ENCODE measurements at places on chromosomes 2 and 18. TPM values are rescaled to one million over a fixed set of nuclear protein-coding genes. Genes with fewer than 3 reads are reported as not detected.

MC2R gene
- total RNA-seq = not detected

LYG2 gene
- 0.15 TPM for total RNA-seq

MTIF2 gene
- total RNA-seq = 92.1 TPM

LCT gene
- not detected for total RNA-seq

CPO gene
- total RNA-seq = not detected

PCGF1 gene
- total RNA-seq = 14.2 TPM

GRCh38 chr2:42876326-42876751, 84.0 kb upstream of the HAAO start:
- no peak for DNase-seq

- no peak for DNase-seq
These were observed 1244.7 kb upstream of the ZEB2 start for GRCh38 chr2:145764631-145765030.

GRCh38 chr2:1738646-1739302, 5.5 kb downstream of the PXDN start:
- no peak for DNase-seq

DNA sequence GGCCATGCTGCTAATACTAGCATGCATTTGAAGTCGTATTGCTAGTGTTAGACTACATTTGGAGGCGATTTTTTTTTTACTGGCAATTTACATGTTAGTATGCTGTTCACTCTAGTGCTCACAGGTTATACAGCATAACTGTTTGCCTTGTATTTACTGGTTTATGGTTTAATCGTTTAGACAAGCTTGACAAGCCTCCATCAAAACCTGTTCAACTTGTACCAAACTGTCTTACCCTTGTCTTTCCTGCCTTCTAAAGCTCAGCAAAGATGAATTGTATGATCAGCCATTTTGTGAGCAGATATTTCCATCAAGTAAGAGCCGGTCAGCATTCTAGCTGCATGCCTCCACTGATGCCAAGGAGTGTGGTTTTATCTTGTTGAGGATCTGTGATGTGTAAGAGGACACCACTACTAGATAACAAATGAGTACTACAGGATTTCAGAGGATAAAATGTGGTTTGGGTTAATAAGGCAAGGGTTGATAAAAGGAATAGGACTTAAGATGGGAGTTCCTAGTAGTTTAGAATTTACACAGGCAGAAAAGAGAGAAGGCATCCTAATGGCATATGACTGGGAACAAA, 68.4 kb upstream of the ITM2C start:
- DNase-seq = no peak

DNA sequence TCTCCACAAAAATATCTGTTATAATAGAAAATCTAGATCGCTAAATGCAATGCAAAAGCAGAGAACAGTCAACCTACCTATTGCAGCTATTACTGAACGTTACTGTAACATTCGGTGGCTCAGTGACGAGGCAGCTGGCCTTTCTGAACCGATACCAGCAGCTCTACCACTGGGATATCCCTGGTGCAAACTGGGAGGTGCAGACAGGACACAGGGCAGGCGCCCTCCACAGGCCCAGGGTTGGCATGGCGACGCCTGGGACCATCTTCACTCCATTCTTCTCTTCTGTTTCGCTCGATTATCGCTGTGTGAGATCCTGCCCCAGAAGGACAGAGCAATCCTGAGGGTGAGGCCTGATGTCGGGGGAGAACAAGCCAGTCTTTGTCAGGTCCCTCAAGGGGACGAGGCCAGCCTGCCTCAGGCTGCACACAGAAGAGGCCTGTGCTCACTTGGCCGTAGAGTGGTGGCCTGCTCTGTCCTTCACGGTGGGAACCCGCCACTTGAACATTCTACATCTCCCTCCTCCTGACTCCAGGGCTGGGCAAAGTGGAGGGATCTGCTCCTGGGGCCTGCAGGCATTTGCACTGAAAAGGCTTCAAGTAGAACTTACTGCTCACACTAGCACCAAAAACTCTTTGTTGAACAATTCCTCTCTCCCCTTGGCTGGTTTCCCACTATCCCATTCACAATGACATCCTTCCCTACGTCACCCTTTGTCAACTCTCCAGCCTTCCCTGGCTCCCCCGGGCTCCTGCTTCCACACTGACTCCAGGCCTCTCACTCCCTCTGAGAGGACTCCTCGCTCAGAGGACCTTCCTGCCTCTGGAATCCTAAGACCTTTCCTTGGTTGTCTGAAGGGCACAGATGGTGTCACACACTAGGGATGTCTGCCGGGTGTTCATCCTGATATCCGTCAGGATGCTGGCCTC, 49.7 kb downstream of the CYRIA start:
- DNase-seq = no peak

DNA sequence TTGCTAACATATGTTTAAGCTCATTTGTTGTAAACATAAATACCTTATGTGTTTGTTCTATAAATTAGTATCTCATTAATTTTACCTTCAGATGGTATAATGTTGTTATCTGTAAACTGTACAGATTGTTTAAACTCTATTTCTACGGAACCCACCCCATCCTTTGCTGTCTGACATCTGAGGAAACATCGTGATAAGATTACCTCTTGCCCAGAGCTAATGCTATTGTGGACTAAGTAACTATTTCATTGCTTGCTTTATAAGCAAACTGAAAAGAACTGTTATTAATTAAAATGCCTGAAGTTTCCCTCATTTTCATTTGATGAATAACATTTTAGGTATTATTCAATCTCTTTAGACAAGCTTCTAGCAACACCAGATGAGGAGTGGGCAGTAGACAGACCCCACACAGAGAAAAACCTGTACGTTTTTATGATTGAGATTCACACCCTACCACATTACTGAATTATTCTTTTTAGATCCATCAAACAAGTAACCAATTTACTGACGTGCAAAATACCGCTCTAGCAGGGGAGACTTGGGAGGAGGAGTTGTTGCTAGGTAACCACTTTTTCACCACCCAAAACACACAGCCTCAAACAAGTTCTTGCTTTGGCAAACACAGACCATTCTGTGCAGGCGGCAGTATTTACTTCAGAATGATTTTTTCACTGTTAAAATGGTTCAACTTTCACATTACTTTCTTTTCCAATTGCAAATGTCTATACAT, 1.9 kb upstream of the SYT4 start:
- peak; percentile 31 for DNase-seq

GRCh38 chr2:33476131-33476792, at the start of gene RASGRP3:
TSS of gene RASGRP3 (plus strand) at chr2:33476649. CDS start at chr2:33515137, 38,488 bp downstream.
- peak; percentile 44 for DNase-seq

DNA sequence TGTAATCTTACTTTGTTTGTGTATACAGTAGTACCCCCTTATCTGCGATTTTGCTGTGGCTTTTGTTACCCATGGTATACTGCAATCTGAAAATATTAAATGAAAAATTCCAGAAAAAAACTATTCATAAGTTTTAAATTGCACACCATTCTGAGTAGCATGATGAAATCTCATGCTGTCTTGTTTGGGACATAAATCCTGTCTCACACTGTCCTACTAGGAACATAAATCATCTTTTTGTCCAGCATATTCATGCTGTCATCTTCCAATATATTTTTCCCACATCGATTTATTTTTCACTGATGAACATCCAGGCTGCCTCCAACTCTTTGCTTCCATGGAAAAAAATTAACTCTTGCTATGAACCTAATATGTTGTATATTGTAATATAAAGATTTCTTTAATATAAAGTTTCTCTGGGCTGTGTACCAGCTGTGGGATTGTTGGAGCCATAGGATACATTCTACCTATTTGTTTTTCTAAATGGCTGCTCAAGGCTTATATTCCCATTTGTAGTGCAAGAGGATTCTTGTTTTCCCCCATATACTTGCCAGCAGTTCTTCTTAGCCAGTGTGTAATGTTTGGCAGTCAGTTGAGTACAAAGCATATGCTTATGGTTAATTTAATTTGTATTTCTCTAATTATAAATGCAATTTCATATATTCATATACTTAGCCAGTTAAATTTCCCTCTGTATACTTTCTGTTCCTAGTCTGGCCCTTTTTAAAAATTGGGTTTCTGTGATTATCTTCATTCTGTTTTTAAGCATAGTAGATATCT, 114.3 kb upstream of the MYO3B start:
- DNase-seq = no peak

GRCh38 chr2:75079575-75079974, 119.7 kb downstream of the TACR1 start:
- no peak for DNase-seq

- DNase-seq = no peak
These were observed 57.9 kb downstream of the TNS1 start for GRCh38 chr2:217944923-217945322.

DNA sequence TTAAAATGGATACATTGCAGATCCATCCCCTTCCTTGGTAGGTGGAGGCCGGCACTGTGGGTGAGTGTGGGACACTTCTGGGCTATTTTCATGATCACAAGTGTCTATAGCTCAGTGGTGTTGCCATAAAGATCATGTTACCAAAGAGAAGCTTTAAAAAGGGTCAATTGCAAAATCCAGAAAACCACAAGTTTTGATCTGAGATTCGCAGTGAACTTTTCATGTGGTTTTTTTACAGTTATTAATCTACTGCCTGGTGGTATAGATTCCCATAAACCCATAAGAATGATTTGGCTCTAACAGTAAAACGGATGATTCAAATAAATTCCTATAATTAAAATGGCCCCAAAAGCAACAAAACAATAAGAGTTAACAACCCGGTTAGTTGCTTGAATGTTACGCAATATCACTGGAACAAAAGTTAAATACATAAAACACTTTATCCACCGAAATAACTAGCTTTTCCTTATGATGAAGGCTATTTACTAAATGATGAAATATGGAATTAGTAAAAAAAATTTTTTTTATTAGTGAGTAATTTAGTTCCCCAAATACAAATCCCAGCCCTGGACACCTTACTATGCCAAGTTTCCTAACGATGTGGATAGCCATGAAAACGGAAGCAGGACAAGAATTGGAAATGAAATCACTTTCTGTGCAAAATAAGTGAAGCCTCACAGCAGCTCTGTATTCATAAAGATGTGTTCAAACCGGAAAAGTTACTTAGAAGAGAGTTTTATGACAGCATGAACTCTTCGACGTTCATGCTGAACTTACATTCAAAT, 95.6 kb upstream of the THOC1 start:
- DNase-seq = no peak

DNA sequence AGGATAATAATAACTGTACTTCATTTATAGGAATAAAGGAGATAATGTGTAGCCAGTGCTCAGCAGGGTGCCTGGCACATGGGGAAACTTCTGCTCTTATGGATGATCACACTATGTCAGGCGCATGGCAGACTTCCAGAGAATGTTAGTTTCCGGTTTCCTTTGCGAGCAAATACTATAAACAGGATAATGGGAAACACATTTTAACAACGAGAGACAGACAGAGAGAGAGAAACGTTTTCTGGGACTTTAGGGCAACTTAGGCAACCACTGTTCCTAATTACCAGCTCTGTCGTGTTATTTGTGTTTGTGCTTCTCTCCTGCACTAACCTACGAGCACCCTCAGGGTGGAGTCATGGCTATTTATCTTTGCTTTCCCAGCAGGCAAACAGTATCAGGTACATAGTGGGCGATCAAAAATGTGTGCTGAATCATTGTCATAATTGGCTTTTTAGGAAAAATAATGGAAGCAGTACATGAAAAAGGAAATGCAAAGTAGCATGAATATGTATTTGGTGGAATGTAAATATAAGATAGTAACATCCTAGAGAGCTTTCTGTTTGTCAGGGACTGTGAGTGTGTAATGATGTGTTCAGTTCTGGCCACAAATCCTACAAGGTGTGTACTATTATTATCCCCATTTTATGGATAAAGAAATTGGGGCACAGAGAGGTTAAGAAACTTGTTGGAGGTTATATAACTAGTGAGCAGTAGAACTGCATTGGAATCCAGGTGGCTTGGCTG, 36.8 kb upstream of the IGFBP2 start:
- DNase-seq = no peak

DNA sequence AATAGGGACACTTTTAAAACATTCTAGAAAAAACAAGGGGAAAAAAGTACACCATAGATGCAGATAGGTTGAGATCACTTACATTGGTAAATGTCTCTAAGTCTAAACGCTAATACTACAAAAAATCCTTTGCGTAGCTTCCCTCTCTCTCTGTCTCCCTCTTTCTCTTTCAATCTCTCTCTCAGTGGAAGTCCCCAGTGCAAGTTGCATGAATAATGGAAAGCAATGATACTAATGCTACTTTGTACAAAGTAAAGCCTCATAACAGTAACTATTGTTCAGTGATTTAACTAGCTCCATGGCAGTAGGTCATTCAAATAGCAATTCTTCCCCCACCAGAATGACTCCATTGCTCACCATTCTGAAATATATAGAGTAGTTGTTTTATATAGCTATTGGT, 12.8 kb downstream of the MEIS1 start:
- DNase-seq = no peak

DNA sequence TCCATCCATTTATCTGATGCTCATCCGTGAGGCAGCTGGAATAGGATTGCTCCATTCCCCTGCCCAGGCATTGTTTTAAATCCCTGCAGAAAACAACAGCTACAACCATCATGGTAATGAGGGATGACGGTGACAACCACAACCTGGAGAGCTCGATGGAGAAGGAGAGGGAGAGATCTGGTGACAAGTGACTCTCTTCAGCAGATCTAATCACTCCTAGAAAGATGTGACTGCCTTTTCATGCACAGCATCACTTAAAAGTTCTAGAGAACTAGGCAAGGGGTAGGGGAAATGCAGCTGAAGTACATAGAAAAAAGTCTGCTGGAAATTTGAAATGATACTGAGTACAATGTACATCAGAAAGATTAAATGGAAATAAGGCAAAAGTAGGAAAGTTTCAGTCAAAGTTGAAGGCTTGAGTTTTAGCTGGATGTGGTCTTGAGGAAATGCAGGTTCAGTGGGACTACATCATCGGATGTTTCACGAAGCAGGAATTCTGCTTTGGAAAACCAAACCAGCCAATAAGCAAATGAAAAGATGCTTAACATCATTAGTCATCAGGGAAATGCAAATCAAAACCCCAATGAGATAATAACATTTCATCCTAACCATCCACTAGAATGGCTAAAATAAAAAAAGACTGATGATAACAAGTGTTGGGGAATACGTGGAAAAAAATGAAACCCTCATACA, 6.8 kb upstream of the ARHGAP25 start:
- no peak for DNase-seq

- DNase-seq = no peak
These were observed 136.4 kb upstream of the CELF4 start for GRCh38 chr18:37701967-37702366.

- DNase-seq = no peak
These were observed 15.2 kb downstream of the LRATD1 start for GRCh38 chr2:14647714-14648113.

DNA sequence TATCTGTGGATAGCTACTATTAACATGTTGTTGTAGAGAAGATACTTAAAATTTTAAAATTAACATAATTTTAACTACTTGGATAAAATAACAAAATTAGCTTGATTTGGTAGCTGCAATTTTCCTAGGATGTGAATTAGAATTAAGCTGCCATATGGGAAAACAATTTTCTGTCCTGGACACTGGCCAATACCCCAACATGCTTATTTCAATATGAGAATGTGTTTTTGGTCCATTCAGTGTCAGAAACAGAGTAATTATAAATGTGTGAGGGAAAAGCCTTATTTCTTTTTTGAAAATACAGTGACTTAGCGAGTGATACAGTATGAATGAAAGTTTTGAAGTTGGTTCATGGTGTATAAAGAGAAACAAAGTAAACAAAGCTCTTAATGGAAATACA, 948.3 kb upstream of the GYPC start:
- DNase-seq = no peak

- no peak for DNase-seq
These were observed 28.5 kb upstream of the ALPP start for GRCh38 chr2:232349946-232350635.
